ENCODE measurements at places on chromosomes 5 and 9.
A peak's percentile ranks its signal among the peaks of the same experiment; 100 is the strongest.

DNA sequence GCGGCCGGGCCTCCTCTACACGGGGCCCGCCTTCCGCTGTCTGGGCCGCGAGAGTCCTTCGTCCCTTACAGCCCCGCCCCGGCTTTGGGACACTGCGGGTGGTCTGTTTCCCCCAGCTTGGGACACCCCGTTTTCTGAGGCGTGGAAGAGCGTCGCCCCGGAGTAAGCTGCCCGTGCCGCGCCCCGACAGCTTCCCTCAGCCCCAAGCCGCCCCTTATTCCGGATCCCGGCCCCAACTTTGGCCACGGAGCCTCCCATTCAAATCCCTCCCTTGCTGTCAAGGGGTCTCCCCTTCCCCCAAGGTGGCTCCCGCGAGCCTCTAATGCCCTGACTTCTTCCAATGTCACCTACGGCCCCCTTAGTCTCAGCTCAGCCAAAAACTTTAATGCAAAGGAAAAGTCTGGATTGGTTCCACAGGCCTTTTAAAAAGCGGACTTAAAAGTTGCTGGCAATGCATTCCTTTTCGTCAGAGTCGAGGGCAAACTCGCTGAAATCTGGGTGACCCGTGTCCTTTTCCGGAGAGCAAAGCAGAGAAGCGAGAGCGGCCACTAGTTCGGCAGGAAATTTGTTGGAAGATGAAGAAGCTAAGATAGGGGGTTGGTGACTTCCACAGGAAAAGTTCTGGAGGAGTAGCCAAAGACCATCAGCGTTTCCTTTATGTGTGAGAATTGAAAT, 19.8 kb downstream of the EXOSC2 start:
- DNase-seq, result peak; percentile 11

- DNase-seq, result no peak
These were observed 7.3 kb downstream of the SRFBP1 start for GRCh38 chr5:121968910-121969607.

- DNase-seq, result no peak
These were observed 30.7 kb downstream of the SPIN1 start for GRCh38 chr9:88418715-88419540.

DNA sequence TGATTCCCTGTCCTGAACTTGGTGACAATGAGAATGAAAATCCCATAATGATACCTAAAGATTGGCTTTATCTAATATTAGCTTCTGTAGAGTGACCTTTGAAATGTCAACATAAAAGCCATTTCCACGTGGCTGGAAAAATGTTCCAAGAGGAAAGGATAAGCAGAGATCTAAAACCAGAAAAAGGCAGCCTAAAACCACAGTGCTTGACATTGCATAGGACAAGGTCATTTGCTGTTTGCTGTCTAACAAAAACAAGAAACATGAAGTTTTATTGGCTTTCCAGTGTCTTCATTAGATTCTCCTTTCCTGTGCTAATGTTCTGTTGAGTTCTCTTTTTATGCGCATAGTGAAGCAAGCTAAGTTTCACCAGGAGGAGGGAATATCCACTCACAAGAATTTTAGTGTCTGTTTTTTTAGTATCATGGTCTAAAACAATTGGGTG, 44.6 kb downstream of the CPEB4 start:
- DNase-seq, result no peak

GRCh38 chr5:68534956-68535520, 319.5 kb downstream of the PIK3R1 start:
- no peak for DNase-seq

DNA sequence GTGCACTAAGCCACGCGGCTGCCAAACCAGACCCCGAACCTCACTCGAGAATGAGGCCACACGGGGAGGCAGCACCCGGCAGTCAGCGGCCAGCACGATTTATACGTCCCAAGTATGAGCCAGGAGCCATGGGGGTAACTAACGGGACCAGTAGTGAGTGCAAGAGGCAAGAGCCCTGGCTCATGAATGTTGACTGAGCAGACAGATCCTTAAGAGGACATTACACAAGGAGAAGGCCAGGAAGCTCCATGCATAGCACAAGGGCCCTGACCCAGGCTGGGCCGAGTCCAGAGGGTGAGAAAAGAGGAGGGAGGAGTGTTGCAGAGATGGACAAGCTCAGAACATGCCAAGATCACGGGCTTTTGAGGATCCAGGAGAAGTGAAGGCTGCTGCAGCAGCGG, 58.6 kb upstream of the PHYKPL start:
- no peak for DNase-seq

DNA sequence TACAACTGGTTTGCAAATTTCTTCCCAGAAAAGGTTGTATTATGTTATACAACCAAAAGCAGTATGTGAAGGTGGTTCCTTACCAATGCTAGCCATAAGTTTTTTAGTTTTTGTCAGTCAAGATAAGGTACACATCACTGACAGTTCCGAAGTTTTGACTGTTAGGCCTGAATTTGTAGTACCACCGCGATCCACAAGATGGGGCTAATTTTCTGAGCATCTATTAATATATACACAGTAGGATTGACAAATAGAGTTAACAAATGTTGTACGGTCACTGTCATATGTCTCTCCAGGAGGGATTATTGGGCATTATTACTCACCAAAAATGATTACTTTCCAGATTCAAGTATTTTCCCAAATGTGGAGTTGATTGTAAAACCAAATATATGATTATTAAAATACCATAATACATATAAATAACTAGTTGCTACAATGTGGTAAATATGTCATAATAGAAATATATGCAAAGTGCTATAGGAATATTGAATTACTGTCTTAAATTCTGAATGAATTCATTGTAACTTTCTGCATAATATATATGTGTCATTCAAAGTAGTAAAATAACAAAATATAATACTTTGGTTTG, 28.4 kb upstream of the LRRC19 start:
- peak; percentile 3 for DNase-seq

Data from C1 segment of cervical spinal cord (tissue), 14 donors.